ENCODE measurements at places on chromosomes 1 and 21. TPM values are rescaled to one million over a fixed set of nuclear protein-coding genes. Genes with fewer than 3 reads are reported as not detected.

The SDHC gene
- 115 TPM for polyA plus RNA-seq

The LCE6A gene
- not detected for polyA plus RNA-seq

The FH gene
- 25.5 TPM for polyA plus RNA-seq

The RPTN gene
- polyA plus RNA-seq: not detected

The TARBP1 gene
- polyA plus RNA-seq: 4.8 TPM

The GIPC2 gene
- polyA plus RNA-seq: 2.7 TPM

The TPTE gene
- polyA plus RNA-seq: not detected

The PRRC2C gene
- polyA plus RNA-seq: 30.7 TPM

The OR2M7 gene
- not detected for polyA plus RNA-seq

The ZNF648 gene
- polyA plus RNA-seq: 0.13 TPM

The CHRM3 gene
- 3.6 TPM for polyA plus RNA-seq

The RAP1GAP gene
- 4.6 TPM for polyA plus RNA-seq

The SPAG17 gene
- polyA plus RNA-seq: 0.29 TPM

The GSTM4 gene
- 43.3 TPM for polyA plus RNA-seq

The HHIPL2 gene
- polyA plus RNA-seq: 0.57 TPM

The S100A1 gene
- 0.97 TPM for polyA plus RNA-seq

The S100A2 gene
- polyA plus RNA-seq: 3.3 TPM

The CASQ1 gene
- 0.92 TPM for polyA plus RNA-seq

The IGSF5 gene
- 0.50 TPM for polyA plus RNA-seq

The BCAN gene
- 0.11 TPM for polyA plus RNA-seq

The CHIT1 gene
- 0.50 TPM for polyA plus RNA-seq

The RNU1-4 gene
- not detected for polyA plus RNA-seq

The KRTAP12-1 gene
- polyA plus RNA-seq: not detected

The ADAM30 gene
- not detected for polyA plus RNA-seq

The BCAS2 gene
- 36.4 TPM for polyA plus RNA-seq

The ZNF644 gene
- 21.0 TPM for polyA plus RNA-seq

The PCP4 gene
- polyA plus RNA-seq: 0.25 TPM

The PYHIN1 gene
- 1.9 TPM for polyA plus RNA-seq
